Pancreas (tissue), 10 donors: ENCODE measurements at places on chromosomes 1 and 21. TPM values are rescaled to one million over a fixed set of nuclear protein-coding genes. Genes with fewer than 3 reads are reported as not detected.

The MROH7 gene
- total RNA-seq = 0.93 TPM

The CELA3B gene
- 20,558 TPM for total RNA-seq

The TDRD5 gene
- not detected for total RNA-seq

The SAMD11 gene
- 2.7 TPM for total RNA-seq

The FAM78B gene
- 1.4 TPM for total RNA-seq

The G0S2 gene
- 8.3 TPM for total RNA-seq

The BARHL2 gene
- total RNA-seq = not detected

GRCh38 chr1:9110669-9111356 is 18.1 kb downstream of the GPR157 start:
- no peak overlapping the region for H3K4me3 ChIP-seq
- no peaks in the 10 kb centered on the region for H3K36me3 ChIP-seq
- DNase-seq = peak; percentile 93
- H3K27me3 ChIP-seq = no peaks in the 10 kb centered on the region
- peak overlapping the region; percentile 64 for H3K27ac ChIP-seq

GRCh38 chr1:61050541-61051442 is 31.6 kb upstream of the NFIA start:
- peak; percentile 83 for DNase-seq
- H3K4me3 ChIP-seq = peak overlapping the region; percentile 86
- peak overlapping the region; percentile 94 for H3K27ac ChIP-seq
- no peaks in the 10 kb centered on the region for H3K36me3 ChIP-seq

GRCh38 chr1:12565966-12566352 is 52.1 kb downstream of the DHRS3 start:
- no peak for DNase-seq
- no peaks in the 10 kb centered on the region for H3K4me1 ChIP-seq
- no peaks in the 10 kb centered on the region for H3K27me3 ChIP-seq
- H3K4me3 ChIP-seq = no peak overlapping the region

GRCh38 chr1:22053861-22054770 is 1.6 kb downstream of the CDC42 start:
- DNase-seq = peak; percentile 34
- no peaks in the 10 kb centered on the region for H3K36me3 ChIP-seq
- peak overlapping the region; percentile 99 for H3K4me3 ChIP-seq
- peaks cover 43% of the 10 kb centered on the region for H3K4me1 ChIP-seq
- H3K27me3 ChIP-seq = no peaks in the 10 kb centered on the region
- H3K27ac ChIP-seq = peak overlapping the region; percentile 97

DNA sequence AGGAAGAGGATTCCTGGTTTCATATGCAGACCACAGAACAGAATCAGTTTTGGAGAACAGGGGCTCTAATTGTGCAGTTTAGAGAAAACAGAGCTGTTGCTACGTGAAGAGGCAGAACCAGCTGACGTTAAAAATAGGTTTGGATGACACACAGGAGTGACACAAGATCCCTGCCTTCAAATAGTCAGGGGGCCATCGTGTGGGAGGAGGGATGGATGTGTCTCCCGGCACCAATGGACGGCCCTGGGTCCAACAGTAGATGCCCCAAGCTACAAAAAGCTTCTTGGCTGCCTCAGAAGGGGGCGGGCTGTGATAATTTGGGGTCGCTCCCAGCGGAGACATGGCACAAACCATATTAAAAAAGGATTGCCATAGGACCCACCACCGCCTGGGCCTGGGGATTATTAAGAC is 87.8 kb downstream of the MRPL37 start:
- H3K4me1 ChIP-seq = peaks cover 41% of the 10 kb centered on the region
- no peaks in the 10 kb centered on the region for H3K27me3 ChIP-seq
- H3K4me3 ChIP-seq = no peak overlapping the region
- H3K36me3 ChIP-seq = no peaks in the 10 kb centered on the region
- peak overlapping the region; percentile 62 for H3K27ac ChIP-seq
- no peak for DNase-seq

DNA sequence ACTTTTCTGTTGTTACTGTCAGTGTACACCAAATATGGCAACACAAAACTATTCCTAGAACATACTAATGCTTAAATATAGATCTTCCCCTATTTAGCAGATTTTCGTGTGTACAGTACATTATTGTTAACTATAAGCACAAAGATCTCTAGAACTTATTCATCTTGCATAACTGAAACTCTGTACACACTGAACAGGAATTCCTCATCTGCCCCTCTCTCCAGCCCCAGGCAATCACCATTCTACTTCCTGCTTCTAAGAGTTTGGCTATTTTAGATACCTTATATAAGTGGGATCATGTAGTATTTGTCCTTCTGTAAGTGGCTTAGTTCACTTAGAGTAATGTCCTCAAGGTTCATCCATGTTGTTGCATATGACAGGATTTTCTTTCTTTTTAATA is 4.5 kb upstream of the RGL1 start:
- no peak overlapping the region for H3K27ac ChIP-seq
- H3K27me3 ChIP-seq = no peaks in the 10 kb centered on the region
- H3K4me1 ChIP-seq = no peaks in the 10 kb centered on the region
- H3K36me3 ChIP-seq = no peaks in the 10 kb centered on the region

GRCh38 chr1:52906135-52906603 is 15.4 kb downstream of the ECHDC2 start:
- H3K27ac ChIP-seq = no peak overlapping the region
- no peak for DNase-seq
- H3K4me3 ChIP-seq = no peak overlapping the region
- no peaks in the 10 kb centered on the region for H3K27me3 ChIP-seq

DNA sequence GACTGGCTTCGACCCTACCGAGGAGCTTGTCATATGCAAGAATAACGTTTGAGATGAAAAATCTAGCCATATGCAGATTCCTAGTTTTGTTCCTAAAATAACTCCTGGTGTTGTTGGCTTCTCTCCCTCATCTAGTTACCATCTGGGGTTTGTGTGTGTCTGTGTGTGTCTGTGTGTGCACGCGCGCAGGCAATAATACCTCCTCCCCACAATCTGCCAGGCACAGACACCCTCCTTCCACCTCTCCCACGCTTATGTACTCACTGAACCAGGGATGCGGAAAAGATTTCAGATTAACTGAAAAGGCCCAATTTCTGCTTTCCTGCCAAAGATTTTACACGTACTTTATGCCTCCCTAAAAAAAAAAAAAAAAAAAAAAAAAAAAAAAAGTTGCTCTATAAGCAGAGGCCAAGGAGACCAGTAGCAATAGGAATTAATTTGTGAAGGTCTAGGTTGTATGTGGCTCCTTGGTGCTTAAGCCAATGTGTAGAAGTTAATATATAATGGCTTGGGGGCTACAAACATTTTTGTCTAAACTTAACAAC is 452.7 kb downstream of the NUF2 start:
- H3K36me3 ChIP-seq = no peaks in the 10 kb centered on the region
- H3K27ac ChIP-seq = no peak overlapping the region
- H3K4me1 ChIP-seq = no peaks in the 10 kb centered on the region
- DNase-seq = no peak
- no peaks in the 10 kb centered on the region for H3K27me3 ChIP-seq

DNA sequence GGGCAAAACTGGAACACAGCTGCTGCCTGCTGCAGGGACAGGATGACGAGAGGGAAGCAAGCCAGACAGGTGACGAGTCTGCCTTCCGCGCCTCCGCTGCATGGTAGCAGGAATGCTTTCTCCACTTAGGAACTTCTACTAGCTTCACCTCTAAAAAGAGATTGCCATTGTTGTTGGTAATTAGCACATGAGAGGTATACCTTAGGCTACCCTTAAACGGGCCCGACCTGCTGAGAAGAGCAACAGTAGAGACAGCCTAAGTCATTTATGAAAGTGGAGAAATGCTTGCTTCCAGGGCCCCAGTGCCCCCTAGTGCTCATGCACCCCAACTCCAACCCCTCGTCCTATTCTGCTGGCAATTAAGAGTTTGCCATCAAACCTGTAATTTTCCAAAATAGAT is 96.9 kb upstream of the AKT3 start:
- H3K36me3 ChIP-seq = no peaks in the 10 kb centered on the region
- H3K27me3 ChIP-seq = no peaks in the 10 kb centered on the region
- DNase-seq = no peak
- H3K4me3 ChIP-seq = no peak overlapping the region
- H3K4me1 ChIP-seq = no peaks in the 10 kb centered on the region

- H3K27me3 ChIP-seq = no peaks in the 10 kb centered on the region
- no peaks in the 10 kb centered on the region for H3K4me1 ChIP-seq
- H3K27ac ChIP-seq = no peak overlapping the region
Measured at GRCh38 chr1:75708910-75709309, 15.6 kb upstream of the ACADM start.

DNA sequence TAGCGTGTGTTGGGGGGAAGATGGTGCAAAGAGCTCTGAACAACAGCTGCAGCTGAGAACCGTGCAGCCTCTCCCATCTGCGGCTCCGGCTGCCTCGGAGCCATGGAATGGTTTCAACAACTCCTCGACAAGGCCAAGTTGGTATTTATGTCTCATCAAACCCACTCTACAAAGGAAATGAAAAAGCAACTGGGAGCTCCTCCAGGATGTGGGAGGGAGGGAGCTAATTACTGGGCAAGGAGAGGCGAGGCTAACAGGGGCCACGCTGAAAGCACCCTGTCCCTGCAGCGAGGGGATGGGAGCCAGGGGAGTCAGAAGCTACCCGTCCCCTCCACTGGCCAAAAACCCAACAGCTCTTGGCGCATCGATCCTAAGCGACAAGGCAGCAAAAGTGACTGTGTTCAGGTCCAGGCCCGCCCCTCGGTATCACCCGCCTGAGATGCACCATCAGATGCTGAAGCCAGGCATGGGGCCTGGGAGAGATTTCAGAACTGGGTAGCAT is 63.1 kb downstream of the ACOT7 start:
- no peaks in the 10 kb centered on the region for H3K4me1 ChIP-seq
- no peak overlapping the region for H3K27ac ChIP-seq
- H3K36me3 ChIP-seq = no peaks in the 10 kb centered on the region
- no peaks in the 10 kb centered on the region for H3K27me3 ChIP-seq
- no peak overlapping the region for H3K4me3 ChIP-seq
- no peak for DNase-seq

DNA sequence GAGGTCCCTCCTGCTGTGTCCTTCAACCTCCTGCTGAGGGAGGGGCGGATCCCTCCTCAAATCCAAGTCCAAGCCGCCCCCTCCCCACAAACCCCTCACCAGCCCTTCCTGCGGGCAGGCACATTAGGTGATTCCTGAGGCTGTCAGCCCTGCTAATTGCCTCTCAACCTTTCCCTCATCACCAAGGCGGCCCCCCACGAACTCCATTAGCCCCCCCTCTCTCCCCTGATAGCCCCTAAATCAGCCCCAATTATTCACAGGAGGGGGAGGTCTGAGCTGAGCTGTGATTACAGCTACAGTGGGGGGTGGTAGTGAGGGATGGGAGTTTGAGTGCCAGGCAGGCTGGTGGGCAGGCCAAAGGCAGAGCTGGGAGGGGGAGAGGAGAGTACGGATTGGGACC is 5.8 kb upstream of the PEAR1 start:
- H3K4me3 ChIP-seq = no peak overlapping the region
- peak; percentile 13 for DNase-seq
- H3K36me3 ChIP-seq = no peaks in the 10 kb centered on the region
- H3K27ac ChIP-seq = no peak overlapping the region

DNA sequence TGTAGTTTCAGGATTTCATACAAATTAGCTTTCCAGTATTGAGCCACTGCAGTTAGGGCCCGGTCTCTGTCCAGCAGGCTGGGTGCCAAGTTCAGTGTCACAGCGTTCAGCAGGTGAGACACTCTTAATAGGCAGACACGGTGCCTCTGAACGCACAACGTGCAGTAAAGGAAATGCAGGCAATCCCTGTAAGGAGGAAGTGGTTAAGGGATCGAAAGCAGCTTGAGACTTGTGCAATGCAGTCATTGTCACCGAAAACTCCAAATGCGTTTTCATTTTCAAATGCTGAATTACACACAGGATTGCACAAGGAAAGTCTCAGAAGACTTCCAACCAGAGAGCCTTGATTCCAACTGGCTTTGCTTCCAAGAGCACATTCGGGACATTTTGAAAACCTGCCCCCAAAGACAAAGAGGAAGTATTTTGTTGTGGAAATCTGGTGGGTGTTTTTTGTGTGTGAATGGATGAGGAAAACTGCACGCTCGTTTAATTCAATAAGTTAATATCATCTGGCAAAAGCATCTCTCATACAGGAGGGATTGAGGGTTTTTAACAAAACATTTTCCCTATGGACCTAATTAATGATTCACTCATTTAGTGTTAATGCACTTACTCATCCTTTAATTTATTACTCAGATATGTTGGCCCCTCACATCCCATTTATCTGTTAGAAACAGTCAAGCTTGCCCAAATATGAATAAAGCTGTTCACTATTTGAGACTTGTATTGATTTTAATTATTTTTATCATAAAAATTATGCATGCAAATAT is 61.6 kb downstream of the PTGS2 start:
- no peak overlapping the region for H3K4me3 ChIP-seq
- no peaks in the 10 kb centered on the region for H3K4me1 ChIP-seq
- DNase-seq = no peak
- H3K36me3 ChIP-seq = no peaks in the 10 kb centered on the region
- no peaks in the 10 kb centered on the region for H3K27me3 ChIP-seq

GRCh38 chr21:42012763-42013329 is 2.7 kb upstream of the ZBTB21 start:
- H3K4me1 ChIP-seq = peaks cover 6% of the 10 kb centered on the region
- no peak for DNase-seq

GRCh38 chr1:188062456-188062855 is 1233.7 kb downstream of the PLA2G4A start:
- no peak overlapping the region for H3K27ac ChIP-seq
- H3K36me3 ChIP-seq = no peaks in the 10 kb centered on the region
- no peak for DNase-seq
- H3K4me1 ChIP-seq = no peaks in the 10 kb centered on the region
- H3K27me3 ChIP-seq = no peaks in the 10 kb centered on the region

GRCh38 chr1:203691447-203691846 is 64.8 kb downstream of the ATP2B4 start:
- peaks cover 9% of the 10 kb centered on the region for H3K4me1 ChIP-seq
- H3K4me3 ChIP-seq = no peak overlapping the region
- no peaks in the 10 kb centered on the region for H3K36me3 ChIP-seq
- H3K27me3 ChIP-seq = no peaks in the 10 kb centered on the region

DNA sequence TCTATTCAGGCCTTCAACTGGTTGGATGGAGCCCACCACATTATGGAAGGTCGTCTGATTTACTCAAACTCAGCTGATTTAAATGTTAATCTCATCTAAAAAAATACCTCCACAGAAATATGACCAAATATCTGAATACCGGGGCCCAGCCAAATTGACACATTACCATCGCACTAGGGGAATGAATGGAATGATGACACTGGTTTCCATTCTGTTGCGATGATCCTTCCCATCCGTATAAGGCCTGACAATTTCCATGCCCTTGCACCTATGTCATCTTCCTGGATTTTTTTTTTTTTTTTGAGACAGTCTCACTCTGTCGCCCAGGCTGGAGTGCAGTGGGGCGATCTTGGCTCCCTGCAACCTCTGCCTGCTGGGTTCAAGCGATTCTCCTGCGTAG is 397.5 kb downstream of the KIF26B start:
- no peak overlapping the region for H3K4me3 ChIP-seq
- H3K4me1 ChIP-seq = no peaks in the 10 kb centered on the region
- no peaks in the 10 kb centered on the region for H3K27me3 ChIP-seq
- no peak for DNase-seq
- no peak overlapping the region for H3K27ac ChIP-seq
